ENCODE measurements at places on chromosomes 7 and 10.

DNA sequence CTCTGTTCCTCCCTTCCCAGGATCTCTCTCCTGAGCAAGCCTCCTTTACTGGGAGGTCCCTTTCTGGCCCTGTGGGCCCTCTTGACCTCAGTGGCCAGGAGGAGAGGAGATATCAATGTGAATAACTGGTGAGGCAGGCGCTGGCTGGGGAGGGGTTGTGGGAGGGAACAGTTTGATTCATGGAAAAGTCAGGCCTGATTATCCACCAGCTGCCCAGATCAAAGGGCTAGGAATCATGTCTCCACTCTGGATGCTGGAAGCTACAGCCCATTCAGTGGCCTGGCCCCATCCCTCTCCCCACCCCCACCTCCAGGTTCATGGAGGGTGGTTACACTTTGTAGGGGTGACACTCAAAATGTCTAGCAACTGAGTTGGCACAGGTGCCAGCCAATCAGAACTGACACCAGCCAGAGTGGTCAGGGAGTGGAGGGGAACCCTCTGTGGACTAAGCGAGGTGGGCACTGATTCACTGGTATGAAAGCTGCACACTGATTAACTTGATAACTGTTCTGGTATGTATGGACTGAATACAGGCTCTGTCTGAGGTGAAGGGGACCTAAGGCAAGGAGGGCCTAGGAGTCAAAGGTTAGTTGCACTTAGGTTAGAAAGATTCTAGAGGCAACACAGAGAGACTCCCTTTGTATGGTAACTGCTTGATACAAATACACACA is 4.8 kb downstream of the PRRT4 start:
- DNase-seq, result no peak

DNA sequence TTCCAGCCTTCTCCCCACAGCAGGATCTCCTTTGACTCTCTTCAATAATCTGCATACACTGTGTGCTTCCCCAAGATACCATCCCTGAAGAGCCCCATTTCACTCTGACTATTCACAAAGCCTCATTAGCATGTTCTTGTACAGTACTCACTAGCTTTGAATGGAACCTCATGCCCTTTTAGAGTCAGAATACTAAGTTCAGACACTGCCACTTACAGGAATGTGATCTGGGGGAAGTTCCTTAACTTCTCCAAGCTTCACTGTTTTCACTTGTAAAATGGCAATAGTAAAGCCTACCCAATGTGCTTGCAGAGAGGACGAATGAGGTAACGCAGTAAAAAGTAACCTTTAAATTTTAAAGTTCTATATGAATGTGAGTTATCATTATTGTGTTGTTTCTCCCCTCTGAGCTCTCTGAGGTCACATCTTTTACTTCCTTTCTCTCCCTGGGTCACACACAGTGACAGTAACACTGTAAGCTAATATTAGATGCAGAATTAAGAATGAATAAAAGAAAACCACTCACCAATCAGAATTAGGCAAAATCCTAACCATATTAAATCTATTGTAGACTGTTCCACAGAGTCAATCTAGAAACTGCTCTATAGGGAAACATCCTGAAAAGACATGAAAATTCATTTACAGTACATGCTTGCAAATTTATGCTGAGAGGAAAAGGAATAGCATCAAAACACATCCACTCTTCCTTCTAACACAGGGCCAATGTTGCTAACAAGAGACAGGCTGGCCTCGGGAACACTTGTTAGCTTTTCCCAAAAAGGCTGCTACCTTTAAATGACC is 64.2 kb upstream of the IL6 start:
- DNase-seq, result no peak

GRCh38 chr10:61588770-61589211 is 73.9 kb upstream of the CABCOCO1 start:
- no peak for DNase-seq

DNA sequence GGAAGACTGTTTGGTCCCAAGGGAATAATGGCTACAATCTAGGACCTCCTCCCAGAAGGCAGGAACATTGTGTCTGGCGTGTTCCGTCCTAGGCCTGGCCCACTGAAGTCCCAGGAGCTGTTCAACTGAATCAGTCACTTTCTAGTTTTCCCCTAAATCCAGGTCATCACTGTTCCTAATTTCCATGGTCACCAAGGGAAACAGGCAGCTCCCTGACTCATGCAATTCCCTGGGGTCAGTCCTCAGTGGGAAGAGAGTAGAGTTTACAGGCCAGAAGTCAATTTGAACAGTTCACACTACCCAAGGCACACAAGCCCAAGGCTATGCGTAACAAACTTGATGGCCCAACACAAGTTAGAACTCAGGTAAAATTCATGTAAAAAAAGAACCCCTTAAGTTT is 44.0 kb downstream of the CREB3L2 start:
- DNase-seq, result no peak

- DNase-seq, result no peak
These were observed 14.9 kb upstream of the SP4 start for GRCh38 chr7:21412957-21413356.

DNA sequence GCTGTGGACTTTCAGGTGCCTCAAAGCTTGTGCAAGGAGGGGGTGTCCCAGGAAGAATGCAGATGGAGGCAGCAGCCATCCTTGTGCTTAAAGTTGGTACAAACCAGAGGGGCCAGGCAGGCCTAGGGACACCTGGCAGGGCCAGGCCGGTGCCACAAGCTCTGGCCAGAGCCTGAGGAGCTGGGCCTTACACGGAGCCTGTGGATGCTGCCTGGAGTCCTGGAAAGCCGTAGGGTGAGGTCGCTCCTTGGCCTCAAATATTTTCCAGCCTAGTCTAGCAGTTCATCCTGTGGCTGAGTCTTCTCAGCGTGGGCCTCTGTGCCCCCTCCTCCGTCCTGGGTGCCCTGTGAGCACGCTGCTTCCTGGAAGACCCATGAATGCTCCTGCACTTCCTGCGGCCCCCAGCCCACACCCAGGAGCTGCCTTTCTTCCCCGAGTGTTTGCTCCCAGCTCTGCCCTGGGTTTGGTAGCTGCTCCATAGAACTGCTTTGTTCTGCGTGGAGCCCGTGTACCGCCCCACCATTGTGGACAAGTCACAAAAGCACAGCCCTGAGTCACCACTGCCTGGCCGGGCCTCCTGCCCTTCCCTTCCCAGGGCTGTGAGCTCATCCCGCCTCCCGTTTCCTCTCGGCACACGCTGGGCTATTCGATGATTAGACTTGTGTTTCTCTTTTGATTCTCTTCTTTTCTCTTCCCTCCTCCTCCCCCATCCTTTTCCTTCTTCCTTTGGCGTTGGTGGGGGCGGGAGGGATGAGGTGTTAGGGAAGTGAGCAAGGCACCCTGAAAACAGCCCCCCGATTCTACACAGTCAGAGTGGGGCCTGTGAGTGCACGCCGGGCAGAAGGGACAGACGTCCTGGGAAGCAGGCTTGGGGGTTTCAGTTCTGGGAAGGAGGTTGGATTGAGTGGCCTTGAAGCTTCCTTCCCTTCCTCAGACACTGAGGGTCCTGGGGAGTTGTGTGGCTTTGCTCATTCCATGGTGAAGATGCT is 73.2 kb upstream of the SHH start:
- no peak for DNase-seq

DNA sequence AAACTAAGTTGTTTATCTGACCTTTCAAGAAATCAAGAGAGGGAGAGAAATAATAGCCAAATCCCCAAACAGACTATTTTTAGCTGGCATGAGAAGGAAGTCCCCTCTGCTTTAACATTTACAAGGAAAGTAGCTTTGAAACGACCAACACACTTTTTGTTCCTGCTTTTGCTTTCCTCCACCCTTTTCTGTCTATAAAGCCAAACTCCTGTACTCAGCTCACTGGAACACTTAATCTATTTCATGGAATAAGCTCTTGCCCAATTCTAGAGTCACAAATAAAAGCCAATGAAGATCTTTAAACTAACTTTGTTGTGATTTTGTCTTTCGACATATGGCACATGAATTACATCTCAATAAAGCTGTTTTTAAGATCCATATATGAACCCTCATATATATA is 86.8 kb upstream of the CCDC71L start:
- no peak for DNase-seq

DNA sequence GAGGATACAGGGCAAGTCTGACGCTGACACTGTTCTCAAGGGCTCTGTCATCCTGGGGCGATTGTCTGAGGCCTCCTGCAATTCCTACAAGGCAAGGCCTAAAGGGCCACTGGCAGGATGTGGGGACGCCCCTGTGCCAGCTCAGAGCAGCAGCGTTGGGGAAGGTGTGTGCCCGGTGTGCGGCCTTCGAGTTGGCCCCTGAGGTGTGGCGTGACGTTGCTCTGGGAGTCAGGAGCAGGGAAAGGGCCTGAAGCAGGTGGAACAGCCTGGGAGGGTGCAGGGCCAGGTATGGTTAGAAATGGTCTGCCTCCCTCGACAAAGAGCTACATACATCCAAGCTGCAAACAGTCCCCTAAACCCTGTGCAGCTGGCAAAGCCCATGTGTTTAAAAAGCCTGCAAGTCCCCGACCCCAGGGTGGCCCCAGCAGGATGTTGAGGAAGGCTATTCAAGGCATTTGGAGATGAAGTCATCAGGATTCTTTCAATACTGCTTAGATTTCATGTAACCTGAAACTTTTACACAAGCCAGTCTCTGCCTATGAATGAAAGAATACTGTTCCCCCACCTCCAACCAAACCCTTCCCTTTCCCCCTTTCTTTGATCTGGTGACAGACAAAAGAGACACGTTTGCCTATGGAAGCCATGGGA is 142.5 kb upstream of the TNS3 start:
- DNase-seq, result no peak

Data from activated naive CD8-positive, alpha-beta T cell treated with anti-CD3 and anti-CD28 coated beads, Interleukin-2, amount 10 ng/mL, durations not matched to agents 7 days and 5 days (primary cell).